Daoy (cell line): ENCODE measurements at places on chromosomes 7 and 10. TPM values are rescaled to one million over a fixed set of nuclear protein-coding genes. Genes with fewer than 3 reads are reported as not detected.

GRCh38 chr10:13439313-13440184 lies 89.3 kb downstream of the BEND7 start:
- no peak for DNase-seq

Gene ACBD7
- 8.5 and 10.2 TPM in 2 replicates for total RNA-seq

Gene FBH1
- total RNA-seq, result 35.3 and 41.3 TPM in 2 replicates

- no peak for DNase-seq
These were observed 125.9 kb downstream of the TRRAP start for GRCh38 chr7:99004216-99004615.

GRCh38 chr7:115087437-115087836 lies 165.5 kb downstream of the MDFIC start:
- peak; percentile 92 for DNase-seq

- peak; percentile 64 for DNase-seq
These were observed 1.6 kb upstream of the COL13A1 start for GRCh38 chr10:69800109-69800508.

DNA sequence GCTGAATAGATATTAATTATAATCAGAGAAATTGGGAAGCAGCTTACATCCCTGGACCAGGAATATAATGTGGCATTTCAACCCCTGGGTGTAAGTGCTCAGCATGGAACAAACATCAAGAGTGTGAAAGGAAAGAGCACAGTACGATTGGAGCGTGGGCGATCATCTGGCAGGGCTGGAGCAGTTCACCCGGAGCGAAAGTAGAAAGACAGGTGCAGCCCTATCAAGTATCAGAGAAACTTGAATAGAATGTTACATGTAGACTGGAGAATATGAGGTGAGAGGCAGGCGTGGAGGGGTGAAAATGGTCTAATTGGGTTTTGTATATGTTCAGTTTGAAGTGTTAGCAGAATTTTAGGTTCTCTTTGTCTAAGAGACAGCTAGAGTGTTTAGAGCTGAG lies 303.0 kb downstream of the MDFIC start:
- DNase-seq, result no peak

GRCh38 chr7:46139079-46139478 lies 218.0 kb upstream of the IGFBP3 start:
- peak; percentile 65 for DNase-seq

Gene OR13A1
- not detected in 2 replicates for total RNA-seq

DNA sequence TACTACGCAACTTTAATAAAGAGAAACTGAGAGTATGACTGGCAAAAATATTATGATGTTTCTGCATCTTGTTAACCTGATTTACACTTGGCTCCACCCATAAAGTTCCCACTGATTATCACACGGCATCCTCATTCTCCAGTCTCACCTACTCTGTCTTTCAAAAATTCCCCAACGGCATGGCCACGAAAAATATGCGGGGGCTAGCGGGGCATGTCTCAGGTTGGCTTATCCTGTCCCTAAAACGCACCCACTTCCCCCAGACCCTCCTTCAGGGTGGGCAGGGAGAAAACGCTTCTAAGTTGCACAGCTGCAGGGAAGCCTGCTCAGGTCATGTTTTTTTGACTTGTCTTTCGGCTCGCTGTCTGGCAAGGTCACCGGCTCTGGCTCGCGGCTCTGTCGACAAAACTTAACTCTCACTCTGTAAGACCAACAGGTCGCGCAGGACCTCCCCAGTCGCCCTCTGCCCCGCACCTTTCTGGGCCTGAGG lies 3.8 kb downstream of the CDK6 start:
- DNase-seq, result no peak

Gene SRRM3
- 0.29 and 1.8 TPM in 2 replicates for total RNA-seq

Gene NSUN5
- total RNA-seq, result 159 and 160 TPM in 2 replicates

DNA sequence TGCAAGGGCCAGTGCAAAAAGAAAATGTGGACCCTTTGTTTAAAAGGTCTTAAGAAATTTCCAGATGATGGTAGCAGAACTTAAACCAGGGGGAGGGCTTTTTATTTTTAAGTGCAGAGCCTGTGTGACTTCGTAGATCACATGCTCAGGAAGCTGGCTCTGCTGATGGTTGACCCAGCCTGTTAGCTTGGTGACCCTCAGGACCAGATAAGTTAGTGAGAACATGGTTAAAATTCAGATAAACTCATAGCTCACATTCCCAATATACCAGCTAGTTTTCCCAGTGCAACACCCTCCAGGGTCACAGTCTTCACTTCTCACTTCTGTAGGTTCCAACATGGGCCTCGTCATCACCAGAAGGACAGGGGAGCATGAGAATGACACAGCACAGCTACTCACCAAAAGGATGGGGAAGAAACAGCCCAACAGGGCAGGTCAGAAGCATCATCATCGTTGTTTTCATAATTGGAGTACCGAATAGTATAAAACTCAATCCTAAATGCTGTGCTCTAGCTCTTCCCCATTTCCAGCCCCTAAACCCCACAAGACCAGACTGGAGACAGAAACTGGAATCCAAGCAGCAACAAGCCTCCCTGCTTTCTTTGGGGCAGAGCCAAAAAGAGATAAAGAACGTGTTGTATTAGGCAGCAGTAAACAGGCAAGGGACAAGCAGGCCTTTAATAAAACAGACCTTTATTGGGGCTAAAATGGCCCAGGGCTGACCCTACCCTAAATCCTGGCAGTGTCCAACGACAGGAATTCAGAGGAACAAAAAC lies 102.2 kb upstream of the ANKRD1 start:
- DNase-seq, result no peak

- no peak for DNase-seq
These were observed 645.7 kb downstream of the DNAJB9 start for GRCh38 chr7:109215341-109215740.

DNA sequence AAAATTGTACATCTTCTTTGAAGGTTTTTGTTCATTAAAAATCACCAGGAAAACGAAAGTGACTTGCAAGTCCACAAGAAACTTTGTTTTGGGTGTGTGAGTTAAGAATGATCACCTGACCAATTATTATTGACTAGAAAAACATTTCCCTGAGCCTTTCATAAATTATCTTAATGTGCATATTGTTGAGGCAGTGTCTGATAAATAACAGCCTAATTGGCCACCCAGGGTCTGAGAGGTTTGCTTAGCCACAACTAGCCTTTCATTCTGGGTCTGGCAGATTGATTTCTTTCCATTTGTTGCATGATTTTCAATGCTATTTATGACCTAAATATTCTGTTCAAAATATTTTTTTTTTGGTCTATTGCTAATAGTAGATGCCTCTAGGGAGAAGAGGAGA lies 152.8 kb downstream of the AUTS2 start:
- no peak for DNase-seq

Gene PWWP2B
- total RNA-seq, result 6.7 and 9.5 TPM in 2 replicates

Gene VIPR2
- 0.74 and 1.4 TPM in 2 replicates for total RNA-seq

DNA sequence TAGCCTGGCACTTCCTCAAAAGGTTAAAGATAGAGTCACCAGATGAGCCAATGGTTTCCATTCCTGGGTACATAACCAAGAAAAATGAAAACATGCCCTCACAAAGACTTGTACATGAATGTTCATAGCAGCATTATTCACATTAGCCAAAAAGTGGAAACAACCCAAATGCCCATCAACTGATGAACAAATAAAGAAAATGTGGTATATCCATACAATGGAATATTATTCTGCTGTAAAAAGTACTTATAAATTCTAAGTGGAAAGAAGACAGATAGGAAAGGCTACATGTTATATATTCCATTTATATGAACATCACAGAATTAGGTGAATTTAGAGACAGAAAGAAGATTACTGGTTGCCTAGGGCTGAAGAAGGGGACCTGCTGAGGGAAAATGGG lies 10.7 kb upstream of the SLC16A9 start:
- no peak for DNase-seq

DNA sequence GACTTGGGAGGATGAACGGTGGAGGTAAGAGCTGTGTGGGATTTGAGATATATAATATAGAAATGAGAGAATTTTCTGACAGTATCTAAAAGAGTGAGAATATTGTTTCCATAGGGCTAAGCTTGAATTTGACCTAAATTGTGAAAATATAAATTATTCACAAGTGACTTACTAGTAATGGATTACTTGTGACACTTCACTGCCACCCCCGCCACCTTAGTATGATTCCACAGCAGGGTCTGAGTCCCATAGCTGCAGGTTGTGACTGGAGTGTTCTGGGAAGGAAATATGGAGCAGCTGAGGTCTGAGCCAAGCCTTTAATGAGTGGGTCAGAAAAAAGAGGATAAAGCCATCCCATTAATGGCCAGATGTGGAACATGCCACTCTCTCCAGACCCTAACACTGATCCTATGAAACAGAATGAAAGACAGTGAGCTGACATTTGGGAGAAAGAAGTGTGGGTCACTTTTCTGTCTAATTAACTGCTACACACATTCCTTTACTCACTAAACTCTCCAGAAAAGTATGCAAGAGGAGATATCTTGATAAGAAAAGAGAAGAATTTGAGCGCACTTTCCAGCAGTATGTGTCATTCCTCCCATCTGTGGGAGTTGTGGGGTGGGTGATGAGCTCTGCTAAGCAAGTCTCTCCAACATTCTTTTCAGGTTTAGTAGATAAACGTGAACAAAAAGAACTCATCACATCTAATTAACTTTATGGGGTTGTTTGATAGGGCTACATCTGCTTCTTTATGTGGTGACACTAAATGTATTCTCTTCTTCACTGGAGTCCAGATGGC lies 1193.4 kb downstream of the SORCS3 start:
- no peak for DNase-seq

GRCh38 chr7:1083729-1084657 lies 3.9 kb upstream of the GPER1 start:
- DNase-seq, result no peak

GRCh38 chr7:157771-158625 lies 34.4 kb upstream of the FAM20C start:
- no peak for DNase-seq

DNA sequence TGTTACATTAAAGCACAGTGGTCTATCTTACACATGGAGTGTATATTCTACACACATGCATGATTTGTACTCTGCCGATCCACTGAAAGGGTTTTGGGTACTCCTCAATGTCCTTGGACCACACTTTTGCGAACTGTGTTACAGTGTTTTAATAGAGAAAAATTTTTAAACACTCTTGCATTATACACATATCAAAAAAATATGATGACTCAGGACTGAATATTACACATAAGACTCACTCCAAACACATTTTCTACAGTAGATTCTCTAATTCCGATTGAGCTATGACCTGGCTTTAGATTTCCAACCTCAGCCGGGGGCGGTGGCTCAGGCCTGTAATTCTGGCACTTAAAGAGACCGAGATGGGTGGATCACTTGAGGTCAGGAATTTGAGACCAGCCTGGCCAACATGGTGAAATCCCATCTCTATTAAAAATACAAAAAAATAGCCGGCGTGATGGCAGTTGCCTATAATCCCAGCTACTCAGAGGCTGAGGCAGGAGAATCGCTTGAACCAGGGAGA lies 222.4 kb downstream of the CACNA2D1 start:
- no peak for DNase-seq

DNA sequence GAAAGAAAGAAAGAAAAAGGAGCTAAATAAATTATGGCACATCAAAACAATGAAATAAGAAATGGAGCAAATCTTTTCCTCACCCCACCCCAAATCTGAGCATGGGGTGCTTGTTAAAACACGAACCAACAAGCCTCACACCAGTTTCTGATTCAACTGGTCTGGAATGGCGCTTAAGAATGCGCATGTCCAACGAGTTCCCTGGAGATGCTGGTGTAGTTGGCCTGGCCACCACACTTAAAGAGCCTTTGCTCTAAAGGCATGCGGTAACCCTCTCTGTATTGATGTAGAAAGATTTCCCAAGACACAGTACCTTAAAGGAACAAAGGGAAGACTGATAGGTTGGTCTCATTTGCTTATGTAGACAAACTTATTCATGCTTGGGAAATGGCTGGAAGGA lies 49.1 kb upstream of the STEAP1B start:
- no peak for DNase-seq

DNA sequence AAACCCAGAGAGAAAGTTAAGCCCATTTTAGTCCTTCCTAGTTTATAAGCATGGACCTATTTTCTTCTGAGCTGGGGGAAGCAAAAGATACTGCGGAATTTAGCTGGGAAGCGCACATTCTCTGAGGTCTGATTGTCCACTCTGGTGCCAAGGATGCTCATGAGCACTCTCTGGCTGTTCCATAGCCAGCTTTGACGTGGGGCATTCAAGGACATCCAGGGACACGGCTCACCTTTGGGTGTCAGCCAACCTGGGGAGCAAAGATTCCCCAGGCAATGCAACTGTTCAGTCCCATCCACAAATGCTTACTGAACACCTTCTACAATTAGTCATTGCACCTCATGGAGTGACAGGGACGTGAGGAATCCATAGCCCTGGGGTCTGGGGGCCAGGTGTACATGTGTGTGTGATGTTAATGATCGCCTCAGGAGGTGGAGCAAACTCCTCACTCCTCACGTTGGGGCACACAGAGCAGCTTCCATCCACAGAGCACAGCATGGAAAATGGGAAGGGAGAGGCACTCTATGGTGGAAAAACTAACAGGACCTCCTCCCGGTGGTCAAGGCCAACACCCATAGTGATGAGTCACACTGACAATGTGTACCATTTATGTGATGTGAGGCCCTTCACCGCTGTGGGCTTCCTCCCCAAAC lies 67.5 kb upstream of the IGFBP3 start:
- no peak for DNase-seq

DNA sequence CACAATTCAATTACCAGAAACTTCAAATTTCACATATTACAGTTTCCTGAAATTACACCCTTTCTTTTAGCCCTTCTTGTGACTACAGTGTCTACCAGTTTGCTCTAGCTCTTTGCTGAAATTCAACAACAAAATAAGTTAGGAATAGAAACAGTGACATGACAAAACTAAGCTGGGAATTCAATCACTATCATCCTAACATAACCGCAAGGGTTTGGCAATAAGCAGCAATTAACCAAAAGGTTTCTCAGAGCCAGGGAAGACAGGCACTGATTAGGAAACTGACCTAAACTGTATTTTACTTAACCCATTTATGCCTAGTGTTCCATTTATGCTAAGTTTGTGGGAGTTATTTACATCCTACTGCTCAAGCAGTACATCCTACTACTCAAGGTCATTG lies 31.3 kb downstream of the HIBADH start:
- DNase-seq, result no peak

DNA sequence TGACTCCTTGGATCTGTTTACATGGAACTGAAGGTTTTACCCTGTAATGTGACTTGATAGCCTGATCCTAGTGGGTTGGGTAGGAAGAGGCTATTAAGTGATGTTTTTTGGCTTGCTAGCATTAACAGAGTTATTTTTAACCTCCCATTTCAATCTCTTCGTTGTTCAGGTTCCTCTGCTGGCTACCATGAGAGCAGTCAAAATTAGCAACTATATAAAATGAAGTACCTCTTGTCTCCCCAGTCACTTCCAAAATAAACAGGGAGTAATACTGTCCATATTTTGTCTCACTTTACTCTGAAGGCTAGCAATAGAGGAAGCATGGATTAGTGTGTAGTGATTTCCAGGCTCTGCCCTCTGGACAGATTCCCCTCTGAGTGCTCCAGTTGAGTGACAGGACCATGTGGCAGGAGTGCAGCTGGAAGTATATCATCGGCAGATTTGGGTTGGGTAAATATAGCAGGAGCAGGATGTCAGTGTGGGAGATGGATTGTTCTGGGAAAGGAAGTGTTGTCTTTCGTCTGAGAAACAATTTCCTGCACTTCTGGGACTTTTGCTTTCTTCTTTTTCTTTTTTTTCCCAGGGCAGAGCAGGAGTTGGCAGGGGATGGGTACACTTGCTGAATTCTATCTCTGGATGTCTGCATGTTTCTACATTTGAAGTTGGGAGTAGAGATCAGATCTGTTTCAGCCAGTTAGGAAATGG lies 35.2 kb downstream of the GBF1 start:
- DNase-seq, result peak; percentile 3

Gene KLF14
- total RNA-seq, result 0.06 and 0.86 TPM in 2 replicates
